ENCODE measurements at places on chromosomes 1 and 21.

DNA sequence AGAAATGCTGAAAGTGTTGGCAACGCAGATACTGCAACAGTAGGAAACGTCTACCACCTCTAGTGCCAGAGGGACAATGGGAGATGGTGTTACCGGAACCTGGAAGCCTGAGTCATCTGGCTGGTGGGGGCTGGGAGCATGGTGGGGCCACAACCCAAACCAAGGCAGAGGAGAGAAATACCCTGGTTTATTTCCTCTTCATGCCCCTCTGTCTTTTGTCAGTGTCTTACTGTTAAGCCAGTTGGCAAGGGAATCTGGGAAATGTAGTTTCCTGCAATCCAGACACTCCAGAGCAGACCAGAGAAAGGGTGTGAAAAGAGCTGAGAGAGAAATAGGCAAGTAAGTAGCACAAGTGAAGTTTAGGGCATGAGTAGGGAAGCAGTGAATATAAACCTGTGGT is 14.8 kb downstream of the DNTTIP2 start:
- no peak for DNase-seq

GRCh38 chr1:174445351-174445750 is 2.4 kb upstream of the GPR52 start:
- DNase-seq, result no peak

DNA sequence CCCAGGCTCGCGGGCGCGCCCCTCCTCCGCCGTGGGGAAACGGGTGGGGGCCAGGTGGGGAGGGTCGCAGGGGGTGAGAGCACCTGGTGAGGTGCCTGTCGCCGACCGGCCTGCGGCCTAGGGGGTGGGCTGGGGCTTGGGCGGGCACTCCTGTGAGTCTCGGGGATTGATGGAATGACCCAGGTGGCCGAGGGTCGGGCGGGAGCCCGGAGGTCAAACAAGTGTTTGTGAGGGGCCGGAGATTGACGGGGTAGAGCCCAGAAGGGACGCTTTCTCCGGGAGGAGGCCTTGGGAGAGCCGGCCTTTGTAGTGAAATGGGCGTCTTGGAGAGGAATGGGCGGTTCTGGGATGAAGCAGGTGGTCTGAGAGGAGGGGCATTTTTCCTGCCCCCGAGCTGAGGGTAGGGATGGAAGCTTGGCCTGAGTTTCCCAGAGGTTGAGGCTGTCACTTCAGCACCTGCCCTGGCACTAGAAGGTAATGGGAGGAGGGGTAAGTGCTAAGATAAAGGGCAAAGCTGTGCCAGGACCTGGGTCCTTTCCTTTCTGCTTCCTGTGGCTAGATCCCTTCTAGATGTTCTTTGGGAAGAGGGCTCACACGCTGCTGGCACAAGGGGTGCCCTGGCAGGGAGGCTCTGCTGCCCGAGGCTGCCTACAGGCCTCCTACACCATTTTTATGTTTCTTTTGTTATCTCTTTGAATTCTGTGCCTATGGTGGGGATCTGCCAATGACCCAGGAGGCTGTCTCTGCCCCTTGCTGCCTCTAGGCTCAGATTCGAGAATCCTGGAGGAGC is 56.1 kb downstream of the NDUFS5 start:
- DNase-seq, result no peak

- DNase-seq, result no peak
These were observed 139.7 kb upstream of the BEND5 start for GRCh38 chr1:48916130-48917069.

DNA sequence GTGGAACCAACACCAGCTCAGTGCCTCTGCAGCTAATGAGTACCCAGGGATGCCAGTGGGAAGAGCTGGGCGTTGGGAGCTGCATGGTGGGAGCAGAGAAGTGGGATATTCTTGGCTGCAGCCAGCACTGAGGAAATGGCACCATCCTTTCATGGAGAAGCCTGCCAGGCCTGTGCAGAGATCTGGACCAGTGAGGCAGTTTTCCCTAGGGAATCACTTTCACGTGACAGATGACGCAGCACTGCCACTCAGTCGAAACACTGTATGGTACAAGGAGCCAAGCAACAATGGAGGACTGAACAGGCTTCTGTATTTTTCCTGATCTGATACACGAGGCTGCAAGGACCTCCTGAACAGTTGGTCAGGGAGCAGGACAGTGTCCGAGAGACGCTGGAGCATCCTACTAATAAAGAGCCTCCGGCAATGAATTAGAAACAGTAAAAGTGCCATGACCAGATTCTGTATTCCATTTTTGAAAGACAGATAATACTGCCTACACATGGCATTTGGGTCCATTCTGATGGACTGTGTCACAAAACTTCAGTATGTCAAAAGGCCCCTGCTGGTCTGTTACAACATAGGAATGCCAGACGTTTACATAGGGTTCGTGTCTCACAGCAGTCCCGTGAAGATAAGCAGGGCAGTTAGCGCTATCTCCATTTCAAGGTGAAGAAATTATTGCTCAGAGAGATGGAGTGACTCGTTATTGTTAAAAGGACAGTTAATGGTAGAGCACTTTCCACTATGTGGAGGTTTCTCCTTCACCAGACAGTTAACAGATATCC is 44.0 kb upstream of the LMO4 start:
- no peak for DNase-seq

Data from activated gamma-delta T cell treated with anti-CD3 and anti-CD28 coated beads, Interleukin-2, amount 50 U/mL, for 16 hours (primary cell).